ENCODE measurements at places on chromosomes 1 and 21. TPM values are rescaled to one million over a fixed set of nuclear protein-coding genes. Genes with fewer than 3 reads are reported as not detected.

The ZBTB17 gene
- 52.4 TPM for total RNA-seq

The EXO1 gene
- 11.7 TPM for total RNA-seq

The TEX35 gene
- total RNA-seq = not detected

The ZNF362 gene
- 3.7 TPM for total RNA-seq

The KLF17 gene
- total RNA-seq = not detected

The OR10J1 gene
- total RNA-seq = not detected

The TNFRSF1B gene
- total RNA-seq = 21.1 TPM

The RNF220 gene
- 67.6 TPM for total RNA-seq

The KDF1 gene
- not detected for total RNA-seq

The SMPDL3B gene
- total RNA-seq = 0.26 TPM

The LRRC38 gene
- total RNA-seq = not detected

The TNFRSF4 gene
- total RNA-seq = 0.79 TPM

The KRTAP12-2 gene
- not detected for total RNA-seq

The RGS8 gene
- total RNA-seq = not detected

The SH3BP5L gene
- total RNA-seq = 27.2 TPM

The GJC2 gene
- total RNA-seq = 1.4 TPM

The FAM131C gene
- 0.20 TPM for total RNA-seq

The CFAP74 gene
- total RNA-seq = not detected

The LEFTY1 gene
- total RNA-seq = not detected

The GCSAML gene
- not detected for total RNA-seq

The ATP1A2 gene
- total RNA-seq = not detected

The VHLL gene
- not detected for total RNA-seq

The SELE gene
- 2.8 TPM for total RNA-seq

The MFAP2 gene
- total RNA-seq = 12.6 TPM

The PROK1 gene
- total RNA-seq = not detected

The PRDM16 gene
- total RNA-seq = 0.35 TPM

The OR10K2 gene
- not detected for total RNA-seq

The HSPA13 gene
- total RNA-seq = 57.8 TPM

The HEYL gene
- not detected for total RNA-seq

Measured in pulmonary artery endothelial cell (primary cell).